Cerebellar nuclear complex (tissue), 1 donor: ENCODE measurements at places on chromosomes 2 and 18.

DNA sequence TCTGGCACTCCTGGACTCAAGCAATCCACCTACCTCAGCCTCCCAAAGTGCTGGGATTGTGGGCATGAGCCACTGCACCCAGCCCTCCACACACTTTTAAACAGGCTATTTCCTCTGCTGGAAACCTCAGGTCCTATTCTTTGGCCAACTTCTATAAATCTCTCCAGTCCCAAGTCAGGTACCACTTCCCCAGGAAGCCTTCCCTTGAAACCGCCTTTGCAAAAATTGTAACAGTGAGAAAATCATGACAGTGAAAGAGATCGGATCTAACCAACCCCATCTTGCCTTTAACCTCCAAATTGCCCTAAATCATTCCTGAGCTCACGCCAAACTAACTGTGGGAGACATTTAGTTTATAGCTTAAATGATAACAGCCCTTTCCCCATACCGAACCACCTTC lies 67.3 kb upstream of the CABLES1 start:
- DNase-seq = no peak

DNA sequence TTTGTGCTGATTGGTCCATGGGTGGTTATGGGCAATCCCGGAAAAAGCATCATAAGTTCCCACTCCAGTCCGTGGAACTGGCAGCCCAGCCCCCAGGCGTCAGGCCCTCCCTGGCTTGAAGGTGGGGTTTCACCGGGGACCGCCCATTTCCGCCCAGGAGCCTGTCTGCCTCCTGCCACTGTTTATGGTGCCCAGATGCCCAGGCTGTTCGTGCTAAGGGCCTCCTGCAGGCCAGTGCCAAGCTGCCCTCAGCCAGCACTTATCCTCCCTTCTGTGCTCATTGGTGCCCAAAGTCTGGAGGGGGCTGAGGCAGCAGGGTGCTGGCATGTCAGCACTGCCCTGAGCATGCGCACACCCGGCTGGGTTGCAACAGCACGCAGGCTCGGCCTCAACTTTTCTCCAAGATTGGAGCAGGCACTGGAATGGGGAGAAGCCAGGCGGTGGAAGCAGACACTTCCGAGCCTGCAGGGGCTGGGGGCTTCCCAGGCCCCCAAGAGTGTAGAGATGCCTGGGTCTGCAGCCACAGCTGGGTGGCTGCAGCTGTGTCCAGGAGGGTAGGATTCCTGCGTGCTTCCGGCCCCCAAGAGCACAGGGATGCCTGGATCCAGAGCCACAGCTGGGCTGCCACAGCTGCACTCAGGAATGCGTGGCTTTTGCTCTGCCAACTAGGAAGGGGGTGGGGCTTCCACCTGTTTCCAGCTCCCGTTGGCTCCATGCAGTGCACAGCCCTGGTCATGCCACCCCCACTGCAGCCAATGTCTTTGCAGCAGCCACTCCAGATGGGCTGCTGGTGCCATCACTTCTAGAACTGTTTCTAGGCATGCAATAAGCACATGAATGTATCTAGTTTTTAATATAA lies 74.0 kb downstream of the AGPS start:
- DNase-seq = no peak

DNA sequence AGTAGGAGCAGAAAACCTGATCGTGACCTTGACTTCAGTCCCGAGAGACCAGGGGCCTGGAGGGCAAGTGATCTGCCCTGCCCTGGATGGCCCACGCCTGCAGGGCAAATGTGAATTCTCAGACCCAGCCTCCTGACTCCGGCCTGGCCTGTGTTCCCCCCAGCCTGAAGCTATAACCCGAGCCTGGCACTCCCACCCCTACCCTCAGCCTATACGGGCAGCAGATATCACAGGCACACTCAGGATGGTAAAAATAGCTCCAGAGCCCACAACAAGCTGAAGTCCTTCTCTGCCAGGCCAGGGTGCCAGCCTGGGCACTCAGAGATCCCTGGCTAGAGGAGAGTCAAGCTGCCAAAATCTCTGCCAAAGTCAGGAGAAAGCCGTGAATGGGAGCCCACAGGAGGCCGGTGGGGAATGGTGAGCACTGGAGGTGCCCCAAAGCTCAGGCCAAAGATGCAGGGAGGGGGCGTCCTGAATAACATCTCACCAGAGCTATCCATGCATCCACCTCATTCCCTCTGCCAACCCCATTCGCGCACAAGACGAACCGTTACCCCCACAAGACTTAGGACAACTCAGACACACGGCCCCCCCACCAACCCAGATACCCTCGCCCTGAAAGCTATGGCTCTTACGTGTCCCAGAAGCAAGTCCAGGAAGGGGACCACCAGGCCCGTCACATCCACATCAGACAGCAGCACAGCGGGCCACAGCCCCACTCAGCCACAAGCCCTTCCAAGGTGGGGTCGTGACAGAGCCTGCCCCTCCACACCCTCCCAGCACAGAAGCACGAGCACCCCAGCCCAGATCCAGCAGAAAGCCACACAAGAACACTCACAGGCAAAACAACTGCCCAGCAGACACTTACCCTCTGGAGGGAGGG lies 144.9 kb downstream of the TNS1 start:
- no peak for DNase-seq

- no peak for DNase-seq
These were observed 273.6 kb upstream of the NCKAP5 start for GRCh38 chr2:133841900-133842299.

DNA sequence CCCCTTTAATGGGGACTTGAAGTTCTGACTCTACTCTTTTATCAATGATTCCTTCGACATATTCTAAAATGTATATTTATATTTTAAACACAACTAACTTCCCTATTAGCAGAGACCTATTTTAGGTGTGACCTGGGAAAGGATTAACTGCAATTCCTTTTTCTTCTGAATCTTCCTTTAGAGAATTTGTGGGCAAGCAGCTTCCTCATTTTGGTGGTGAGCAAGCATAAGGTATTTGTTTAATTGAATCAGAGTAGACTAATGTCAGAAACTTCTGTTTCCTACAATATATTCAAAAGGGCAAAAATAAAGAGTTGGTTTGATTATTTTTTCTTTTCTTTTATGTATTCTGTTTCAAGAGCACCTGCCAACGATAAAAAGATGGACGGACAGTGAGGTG lies 237.0 kb downstream of the IKZF2 start:
- no peak for DNase-seq

- DNase-seq = no peak
These were observed 122.3 kb upstream of the KYNU start for GRCh38 chr2:142755191-142755590.

DNA sequence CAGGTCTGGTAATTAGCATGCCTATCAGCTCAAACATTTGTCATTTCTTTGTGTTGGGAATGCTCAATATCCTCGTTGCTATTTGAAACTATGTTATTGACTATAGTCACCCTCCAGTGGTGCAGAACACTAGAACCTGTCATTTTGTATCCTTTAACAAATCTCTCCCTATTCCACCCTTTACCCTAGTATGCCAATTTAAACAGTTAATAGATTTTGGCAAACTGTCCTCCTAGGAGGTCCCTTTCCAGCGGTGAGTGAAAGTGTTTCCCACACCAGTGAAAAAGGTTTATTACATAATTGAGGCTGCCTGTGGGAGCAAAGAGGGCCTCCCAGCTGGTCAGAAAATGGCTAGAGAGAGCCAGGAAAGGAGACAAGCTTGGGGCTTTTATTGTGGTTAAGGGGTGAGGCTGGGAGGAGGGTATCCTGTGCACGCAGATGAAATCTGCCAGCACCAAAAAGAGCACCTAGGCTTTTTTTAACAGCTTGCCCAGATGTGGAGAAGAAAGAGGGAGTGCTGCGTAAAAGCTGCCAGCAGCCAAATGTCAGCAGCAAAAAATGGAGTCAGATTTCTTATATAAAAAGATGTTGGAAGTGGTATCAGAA lies 1.8 kb upstream of the DRC1 start:
- no peak for DNase-seq

DNA sequence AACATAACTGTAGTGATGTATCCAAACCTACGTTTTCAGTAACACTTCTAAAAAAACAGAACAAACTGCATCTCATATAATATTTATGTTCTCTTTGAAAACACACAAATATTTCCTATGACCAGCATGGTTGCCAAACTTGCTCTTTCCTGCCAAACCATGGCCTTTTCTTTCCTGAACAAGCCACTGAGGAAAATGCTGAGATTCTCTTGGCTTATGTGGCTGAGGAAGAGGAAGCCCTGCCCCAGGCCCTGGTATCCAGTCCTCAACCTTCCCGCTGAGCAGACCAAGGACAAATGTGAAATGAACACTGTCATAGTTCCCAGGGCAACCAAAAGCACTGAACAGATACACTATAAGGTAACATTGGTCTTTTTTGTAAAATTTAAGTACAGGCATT lies 35.9 kb upstream of the NARS1 start:
- DNase-seq = no peak

- DNase-seq = no peak
These were observed 16.7 kb downstream of the POMC start for GRCh38 chr2:25151718-25152117.

DNA sequence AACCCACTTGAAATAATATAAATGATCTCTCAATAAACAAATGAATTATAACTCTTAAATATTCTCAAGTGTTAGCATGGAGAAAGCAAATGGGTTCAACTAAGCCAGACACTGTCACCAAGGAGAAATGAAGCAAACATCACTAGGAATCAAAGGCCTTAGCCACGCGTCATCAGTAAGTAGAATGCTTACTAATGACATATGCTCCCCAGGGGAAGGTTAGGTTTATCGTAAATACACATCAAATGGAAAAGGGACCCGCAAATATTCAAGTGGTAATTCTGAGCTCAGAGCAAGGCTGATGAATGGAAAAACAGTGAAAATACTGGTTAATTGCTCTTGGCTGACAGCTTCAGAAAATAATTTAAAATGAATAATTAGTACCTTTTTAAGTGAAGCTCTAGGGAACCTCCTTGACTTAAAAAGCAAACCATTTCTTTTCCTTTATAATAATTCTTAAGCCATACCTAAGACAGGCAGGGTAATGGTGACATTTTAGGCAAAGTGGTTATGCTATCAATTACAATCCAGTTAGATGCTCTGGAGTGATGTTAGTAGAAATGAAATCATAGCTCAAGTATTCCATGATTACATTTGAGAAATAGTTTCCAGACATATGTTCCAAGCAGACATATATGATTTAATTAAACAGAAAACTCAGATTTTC lies 101.5 kb downstream of the ALPK2 start:
- DNase-seq = no peak

GRCh38 chr2:205527801-205528200 lies 154.5 kb upstream of the NRP2 start:
- DNase-seq = no peak

GRCh38 chr2:42047488-42048298 lies at the start of gene PKDCC:
Gene PKDCC (plus strand): TSS chr2:42048021. CDS start chr2:42048200, 179 bp downstream.
- no peak for DNase-seq
